ENCODE measurements at places on chromosomes 7 and 10. TPM values are rescaled to one million over a fixed set of nuclear protein-coding genes. Genes with fewer than 3 reads are reported as not detected.
A peak's percentile ranks its signal among the peaks of the same experiment; 100 is the strongest.

FAM237B gene
- total RNA-seq, result not detected

CYP3A7 gene
- not detected for total RNA-seq

DNA sequence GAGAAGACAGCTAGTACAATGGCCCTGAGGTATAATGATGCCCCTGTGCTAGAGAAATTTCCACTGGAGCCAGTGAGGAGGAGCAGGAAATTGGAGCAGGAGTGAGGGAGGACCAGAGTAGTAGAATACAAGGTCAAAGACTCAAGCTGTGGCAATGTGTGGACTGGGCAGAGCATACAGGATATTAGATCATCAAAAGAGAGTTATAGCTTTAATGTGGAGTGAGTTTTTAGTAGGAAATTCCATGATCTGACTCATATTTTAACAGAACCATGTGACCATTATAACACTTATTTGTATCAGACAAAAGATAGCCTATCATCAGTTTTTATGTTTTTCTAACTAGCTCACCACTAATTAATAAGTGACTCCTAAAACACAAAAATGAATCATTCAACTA, 154.1 kb downstream of the DGKB start:
- peak; percentile 77 for DNase-seq

DNA sequence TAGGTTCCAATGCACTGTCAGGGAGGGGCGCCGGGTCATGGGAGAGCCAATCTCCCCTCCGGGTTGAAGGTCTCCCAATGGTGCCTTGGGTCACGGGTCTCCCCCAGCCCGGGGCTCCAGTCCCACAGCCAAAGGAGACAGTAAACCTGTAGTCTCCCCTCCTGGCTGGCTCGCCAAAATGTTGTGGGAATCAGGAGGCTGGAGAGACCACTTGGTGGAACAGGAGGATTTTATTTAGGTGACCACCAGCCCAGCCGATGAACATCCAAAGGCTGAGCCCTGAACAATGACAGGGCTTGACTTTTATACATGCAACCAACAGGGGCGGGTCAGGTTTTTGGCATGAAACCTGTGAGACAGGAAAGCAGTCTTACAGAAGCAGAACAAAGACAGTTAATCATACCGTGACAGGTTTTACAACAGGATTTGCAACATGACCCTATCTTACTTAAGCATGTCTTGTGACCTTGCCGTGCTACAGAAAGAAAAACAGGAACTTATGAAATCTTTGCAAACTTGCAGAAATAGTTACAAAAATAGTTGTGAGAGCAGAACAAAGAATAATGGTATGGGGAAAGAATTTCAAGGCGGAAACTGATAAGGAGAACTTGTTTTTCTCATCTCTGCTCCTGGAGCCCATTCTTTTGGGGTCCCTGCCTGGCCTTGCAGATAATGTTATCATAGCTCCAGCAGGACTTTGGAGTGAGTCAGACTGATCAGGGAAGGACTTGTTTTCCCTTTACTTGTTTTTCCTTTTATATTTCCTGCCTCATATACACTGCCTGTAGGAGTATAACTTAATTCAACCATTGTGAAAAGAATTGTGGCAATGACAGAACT, 7.1 kb downstream of the ERV3-1 start:
- peak; percentile 53 for DNase-seq

- DNase-seq, result no peak
Observed at GRCh38 chr10:61452151-61452651, 980 bp downstream of the TMEM26 start.

DNA sequence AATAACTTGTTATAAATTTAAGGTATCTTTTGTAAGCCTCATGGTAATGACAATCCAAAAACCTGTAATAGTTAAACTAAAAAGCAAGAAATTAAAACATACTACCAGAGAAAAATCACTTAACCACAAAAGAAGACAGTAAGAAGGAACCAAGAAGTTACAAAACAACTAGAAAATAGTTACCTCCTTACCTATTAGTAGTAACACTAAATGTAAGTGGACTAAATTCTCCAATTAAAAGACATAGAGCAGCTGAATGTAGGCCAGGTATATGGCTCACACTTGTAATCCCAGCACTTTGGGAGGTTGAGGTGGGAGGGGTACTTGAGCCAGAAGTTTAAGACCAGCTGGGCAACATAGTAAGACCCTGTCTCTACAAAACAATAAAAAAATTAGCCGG, 84.0 kb downstream of the SNX13 start:
- no peak for DNase-seq

VPS50 gene
- total RNA-seq, result 26.7 TPM

All from IMR-90 (cell line).